Stimulated activated CD8-positive, alpha-beta memory T cell treated with anti-CD3 and anti-CD28 coated beads, Interleukin-4, amount 100 ng/mL, for 48 hours (primary cell): ENCODE measurements at places on chromosomes 11 and 22.

DNA sequence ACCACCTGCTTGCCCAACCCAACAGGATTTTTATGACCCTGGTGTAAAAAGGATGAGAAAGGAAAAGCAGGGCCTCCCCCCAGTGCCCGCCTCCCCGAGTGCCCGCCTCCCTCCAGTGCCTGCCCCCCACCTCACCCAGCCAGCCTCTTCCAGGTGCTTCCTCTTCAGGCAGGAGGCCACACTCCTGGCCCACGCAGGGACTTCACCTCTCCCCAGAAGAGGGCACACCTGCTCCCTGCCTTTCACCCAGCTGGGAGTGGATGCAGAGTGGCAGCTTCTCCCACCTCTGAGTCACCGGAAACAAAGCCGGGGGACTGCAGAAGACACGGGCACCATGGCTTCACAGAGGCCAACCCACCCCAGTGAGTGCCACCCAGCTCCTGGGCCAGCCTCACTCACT, 16.1 kb downstream of the CPT1A start:
- DNase-seq, result peak; percentile 70

DNA sequence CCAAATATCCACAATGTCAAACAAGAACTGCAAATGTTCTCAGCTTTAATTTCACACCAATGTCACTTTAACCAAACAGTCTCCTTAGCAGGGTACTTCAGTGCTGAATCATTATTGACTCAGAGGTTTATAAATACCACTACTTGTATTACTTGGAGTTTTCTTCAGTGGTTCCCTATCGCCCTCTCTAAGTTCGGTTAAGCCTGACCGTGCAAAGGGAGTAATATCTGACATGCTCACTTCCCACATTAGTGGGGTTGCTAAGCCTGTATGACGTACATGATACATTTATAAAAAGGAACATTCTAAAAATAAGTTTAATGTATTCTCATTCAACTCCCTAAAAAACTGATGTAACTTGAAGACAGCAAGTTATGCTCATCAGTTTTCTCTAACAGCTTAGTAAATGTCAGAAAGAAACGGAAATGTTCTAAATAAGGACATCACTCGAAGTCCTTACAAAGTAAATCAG, 93.1 kb upstream of the ZC3H12C start:
- DNase-seq, result no peak

GRCh38 chr22:20567993-20568417, 60.6 kb downstream of the MED15 start:
- no peak for DNase-seq

DNA sequence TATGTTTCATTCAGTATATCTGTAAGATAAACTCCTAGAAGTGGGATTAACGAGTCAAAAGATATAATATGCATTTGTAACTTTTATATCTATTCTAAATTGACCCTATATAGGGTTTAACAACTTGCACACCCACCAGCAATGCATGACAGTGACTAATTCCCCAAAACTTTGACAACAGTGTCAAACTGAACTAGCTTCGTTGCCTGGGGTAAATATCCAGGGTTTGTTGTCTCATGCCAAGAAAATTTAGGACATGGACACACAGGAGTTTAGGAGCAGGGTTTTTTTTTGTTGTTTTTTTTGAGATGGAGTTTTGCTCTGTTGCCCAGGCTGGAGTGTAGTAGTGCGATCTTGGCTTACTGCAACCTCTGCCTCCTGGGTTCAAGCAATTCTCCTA, 5.1 kb downstream of the SNU13 start:
- DNase-seq, result no peak

DNA sequence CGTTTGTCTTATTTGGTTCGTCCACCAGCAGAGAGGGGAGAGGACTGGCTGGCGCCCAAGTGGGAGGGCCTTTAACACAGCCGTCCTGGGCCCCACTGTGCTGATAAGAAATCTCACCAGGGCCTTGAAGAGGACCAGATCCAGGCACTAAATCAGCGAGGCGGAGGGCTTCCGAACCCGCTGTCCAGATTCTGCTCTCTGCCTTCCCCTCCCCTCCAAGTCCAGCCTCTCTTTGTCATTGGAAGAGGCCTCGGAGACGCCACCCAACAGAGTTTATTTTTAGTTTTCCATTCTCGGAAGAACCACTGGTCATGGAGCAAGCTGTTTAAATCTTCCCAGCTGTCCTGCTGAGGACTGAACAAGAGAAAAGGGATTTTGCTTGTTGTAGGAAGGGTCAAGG, 9.3 kb upstream of the FXYD6 start:
- DNase-seq, result peak; percentile 16

DNA sequence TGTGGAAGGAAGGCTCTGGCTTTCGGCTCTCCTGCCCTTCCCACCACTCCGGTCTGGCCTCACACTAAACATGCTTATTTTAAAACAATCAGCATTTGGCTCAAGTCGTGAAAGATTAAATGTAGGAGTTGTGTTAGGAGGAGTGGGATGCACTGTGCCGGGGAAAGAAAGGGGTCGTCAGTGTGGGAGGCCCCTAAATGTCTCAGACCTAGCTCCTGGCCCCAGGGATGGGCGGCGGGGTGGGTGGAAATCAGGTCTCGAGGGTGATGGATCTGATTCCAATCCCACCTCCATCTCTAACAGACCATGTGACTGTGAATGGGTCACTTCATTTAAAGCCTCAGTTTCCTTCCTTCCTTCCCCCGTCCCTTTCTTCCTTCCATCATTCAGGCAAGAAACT, 6.9 kb upstream of the SHISAL1 start:
- no peak for DNase-seq

DNA sequence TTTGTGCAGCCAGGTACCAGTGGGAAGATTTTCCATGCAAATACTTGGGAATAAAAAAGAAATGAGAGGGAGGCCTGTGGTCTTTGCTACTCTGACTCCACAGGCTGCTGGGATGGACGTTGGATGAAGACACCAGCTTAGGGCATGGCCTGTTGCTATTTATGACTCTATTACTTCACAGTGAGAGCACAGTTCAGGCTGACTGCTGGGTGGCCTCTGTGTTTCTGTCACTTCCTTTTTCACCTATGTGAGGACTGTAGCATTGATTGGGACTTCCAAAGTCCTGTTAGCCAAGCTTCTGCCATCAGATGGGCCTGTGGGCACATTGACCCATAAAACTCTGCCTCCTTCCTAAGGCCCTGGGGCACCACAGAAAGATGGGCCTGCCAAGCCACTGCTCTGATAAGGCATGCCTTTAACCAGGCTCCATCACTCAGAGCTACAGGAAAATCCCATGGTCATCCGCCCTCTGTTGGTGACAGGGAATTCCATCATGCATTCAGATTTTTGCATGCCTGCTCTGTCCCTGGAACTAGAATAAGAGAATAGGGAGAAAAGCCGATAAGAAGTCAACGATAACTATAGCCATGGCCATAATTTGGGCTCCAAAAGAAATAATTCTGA, 64.6 kb downstream of the KCNJ1 start:
- DNase-seq, result no peak

DNA sequence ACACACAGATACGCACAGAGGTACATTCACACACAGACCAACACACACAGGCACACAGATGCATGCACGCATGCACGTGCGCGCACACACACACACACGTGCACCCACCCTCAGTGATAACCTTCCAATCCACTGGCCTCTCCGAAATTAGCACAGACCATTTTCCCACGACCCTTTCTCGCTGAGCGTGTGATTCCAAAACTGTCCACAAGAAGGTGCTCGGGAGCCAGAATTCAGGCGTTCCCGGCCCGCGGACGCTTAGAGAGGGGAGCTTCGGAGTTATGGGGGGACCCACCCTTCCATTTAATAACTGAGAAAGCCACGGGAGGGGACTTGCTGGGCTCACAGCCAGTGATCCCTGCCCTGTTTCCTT, 33.8 kb upstream of the SLC35C1 start:
- DNase-seq, result peak; percentile 89

GRCh38 chr11:92962446-92962845, 7.0 kb upstream of the MTNR1B start:
- DNase-seq, result no peak

- no peak for DNase-seq
Measured at GRCh38 chr22:30332551-30332950, 5.8 kb upstream of the TBC1D10A start.

GRCh38 chr11:62555464-62556107, 9.0 kb upstream of the AHNAK start:
- DNase-seq, result peak; percentile 62

DNA sequence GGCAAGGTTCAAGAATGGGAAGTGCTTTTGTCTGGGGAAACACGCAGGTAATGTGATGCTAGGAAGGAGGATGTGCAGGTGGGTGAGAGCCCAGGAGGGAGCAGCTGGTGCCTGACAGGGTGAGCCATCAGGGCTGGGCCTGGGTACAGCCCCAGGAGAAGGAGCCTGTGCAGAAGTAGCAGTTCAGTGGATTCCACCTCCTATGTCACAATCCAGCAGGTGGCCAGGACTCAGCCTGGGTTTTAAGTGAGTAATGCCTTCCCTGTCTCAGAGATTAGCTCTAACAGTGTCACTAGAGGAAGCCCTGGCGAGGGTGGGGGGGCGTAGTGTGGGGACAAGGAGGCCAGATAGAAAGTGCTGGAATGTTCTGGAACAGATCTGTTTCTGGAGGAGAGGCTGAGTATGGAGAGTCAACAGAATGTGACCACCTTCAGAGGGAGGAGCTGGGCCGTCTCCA, 8.1 kb downstream of the RIC8A start:
- no peak for DNase-seq

- no peak for DNase-seq
Measured at GRCh38 chr11:3103076-3103475, 45.9 kb upstream of the CARS1 start.

DNA sequence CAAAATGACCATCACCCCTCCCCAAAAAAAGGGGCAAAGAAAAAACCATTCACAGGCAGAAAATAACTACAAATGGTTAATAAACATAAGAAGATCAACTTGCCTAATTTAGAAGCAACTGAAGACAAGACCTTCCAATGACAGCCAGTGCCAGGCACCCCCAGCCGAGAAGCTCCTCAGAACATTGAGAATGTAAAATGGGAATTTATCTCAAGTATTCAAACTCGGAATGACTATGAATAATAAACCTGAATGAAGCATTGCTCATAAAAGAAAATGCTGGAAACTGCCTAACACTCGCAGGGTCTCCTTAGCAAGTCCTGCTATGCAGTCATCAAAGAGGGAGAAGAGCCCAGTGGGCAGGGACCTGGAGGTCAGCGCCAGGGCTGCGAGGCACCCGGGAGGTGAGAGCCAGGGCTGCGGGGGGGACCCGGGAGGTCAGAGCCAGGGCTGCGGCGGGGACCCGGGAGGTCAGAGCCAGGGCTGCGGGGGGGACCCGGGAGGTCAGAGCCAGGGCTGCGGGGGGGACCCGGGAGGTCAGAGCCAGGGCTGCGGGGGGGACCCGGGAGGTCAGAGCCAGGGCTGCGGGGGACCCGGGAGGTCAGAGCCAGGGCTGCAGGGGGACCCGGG, 23.2 kb upstream of the MOB2 start:
- DNase-seq, result no peak

DNA sequence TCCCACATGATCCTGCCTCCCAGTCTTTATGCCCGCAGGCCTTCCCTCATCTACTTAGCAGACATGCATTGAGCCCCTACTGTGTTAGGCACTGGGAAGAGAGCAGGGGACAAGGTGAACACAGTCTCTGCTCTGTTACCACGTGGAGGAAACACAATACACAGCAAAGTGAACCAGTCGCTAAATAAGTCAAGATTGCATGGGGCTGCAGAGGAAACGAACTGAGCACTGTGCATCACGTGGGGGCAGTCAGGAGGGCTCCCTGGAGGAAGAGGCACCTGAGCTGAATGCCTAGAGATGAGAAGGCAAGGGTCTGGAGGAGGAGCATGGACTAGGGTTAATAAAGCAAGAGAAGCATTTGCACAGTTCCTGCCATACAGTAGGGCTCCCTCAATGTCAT, 102.7 kb downstream of the MN1 start:
- no peak for DNase-seq

- DNase-seq, result no peak
Measured at GRCh38 chr11:107770551-107770951, 58.7 kb upstream of the SLN start.

DNA sequence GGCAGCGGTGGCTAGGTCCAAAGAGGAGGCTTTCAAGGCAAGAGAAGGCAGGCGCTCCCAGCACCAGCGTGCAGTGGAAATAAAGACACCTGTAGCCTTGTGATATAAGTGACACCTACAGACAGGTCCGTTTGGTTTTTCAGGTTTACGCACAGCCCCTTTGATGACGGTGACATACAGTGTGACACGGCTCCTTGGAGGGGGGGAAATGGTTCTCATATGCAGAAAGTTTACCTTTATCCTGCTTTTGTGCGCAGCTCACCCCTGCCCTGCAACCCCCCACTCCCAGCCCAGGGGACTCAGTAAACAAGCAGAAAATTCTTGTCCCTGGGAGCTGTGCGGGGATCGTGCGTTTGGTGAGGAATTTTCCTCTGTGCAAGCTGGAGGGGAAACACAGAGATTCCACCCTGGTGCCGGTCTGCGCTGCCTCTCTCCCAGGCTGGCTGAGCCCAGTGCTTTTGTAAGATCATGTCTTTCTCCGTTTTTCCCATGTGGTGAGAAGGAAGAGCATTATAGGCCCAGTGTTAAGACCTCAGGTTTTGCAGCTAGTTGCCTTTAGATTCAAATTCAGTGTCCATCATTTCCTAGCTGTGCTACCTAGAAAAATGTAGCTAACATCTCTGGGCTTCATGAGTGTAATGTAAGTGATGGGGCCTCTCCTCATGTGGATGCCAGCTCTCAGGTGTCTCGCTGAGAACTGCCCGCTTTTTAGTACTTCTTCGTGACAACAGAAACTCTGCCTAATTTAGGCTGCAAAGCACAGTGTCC, at the start of gene ELF5:
Gene ELF5, minus strand, starts transcription at position 113 of the 768 bp plus-strand sequence. CDS start 8,045 bp downstream, outside the sequence.
- no peak for DNase-seq

DNA sequence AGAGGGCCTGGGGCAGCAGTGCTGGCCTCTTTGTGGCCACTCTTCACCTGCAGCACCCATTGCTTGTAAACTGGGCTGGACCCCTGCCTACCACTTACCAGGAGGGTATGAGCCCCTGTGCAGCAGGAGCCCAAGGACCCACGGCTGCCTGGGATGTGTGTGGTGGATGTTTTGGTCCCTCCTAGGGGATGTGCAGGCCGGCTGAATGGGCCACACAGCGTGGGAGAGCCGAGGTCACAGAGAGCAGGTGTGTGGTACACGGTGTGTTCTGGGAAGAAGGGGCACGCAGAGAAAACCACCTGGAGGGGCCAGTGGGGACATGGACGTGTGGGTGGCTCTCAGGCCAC, 19.3 kb upstream of the GNB1L start:
- no peak for DNase-seq

DNA sequence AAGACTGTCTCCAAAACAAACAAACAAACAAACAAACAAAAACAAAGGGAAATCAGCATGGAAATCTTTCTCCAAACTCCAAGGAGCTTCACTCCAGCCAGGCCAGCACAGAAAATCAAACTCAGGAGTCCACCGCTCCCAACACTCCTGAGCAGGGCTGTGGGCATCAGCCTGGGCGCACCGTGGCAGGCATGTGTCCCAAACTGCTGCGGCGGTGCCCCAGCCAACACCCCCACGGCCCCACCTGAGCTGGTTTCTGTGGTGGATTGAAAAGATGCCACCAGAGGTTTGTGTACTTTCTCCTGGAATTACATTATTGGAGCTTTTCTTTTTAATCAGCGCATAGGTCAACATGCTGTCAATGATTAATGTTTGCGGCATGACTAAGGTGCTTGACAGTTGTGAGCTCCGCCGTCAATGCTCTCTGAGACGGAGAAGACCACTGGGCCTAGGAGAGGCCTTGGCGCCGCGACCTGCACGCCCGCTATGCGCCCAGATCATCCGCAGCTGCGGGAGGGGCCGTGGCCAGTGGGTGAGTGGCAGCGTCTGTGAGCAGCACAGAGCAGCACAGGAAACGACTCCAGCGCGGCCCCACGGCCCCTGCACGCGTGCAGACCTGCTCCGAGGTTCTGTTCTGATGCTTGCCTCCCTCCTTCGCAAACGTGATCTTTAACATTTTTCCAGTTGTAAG, 18.1 kb downstream of the DRD4 start:
- no peak for DNase-seq
